ENCODE measurements at places on chromosomes 6 and 20.

GRCh38 chr6:37369321-37370201 is 15.8 kb downstream of the RNF8 start:
- no peak for DNase-seq

DNA sequence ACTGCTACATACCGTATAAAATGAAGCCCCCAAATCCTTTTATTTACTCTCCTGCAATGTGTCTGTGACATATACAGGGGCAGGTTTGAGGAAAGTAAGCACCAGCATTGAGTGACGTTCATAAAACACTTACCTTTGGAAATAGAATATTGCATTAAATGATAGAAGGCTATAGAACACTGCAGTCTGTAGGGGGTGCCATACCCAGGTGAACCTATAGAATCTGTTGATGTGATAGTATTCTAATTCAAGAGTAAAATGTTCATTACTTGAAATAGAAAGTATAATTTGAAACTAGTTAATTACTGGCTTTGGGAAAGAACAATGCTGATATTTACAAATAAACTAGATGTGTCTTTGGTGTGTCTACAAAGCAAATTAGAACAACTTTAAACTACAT is 47.0 kb upstream of the PRL start:
- no peak for DNase-seq

GRCh38 chr6:27562027-27562410 is 89.1 kb upstream of the ZNF184 start:
- DNase-seq, result no peak

GRCh38 chr20:40771848-40772511 is 82.9 kb upstream of the MAFB start:
- DNase-seq, result no peak

DNA sequence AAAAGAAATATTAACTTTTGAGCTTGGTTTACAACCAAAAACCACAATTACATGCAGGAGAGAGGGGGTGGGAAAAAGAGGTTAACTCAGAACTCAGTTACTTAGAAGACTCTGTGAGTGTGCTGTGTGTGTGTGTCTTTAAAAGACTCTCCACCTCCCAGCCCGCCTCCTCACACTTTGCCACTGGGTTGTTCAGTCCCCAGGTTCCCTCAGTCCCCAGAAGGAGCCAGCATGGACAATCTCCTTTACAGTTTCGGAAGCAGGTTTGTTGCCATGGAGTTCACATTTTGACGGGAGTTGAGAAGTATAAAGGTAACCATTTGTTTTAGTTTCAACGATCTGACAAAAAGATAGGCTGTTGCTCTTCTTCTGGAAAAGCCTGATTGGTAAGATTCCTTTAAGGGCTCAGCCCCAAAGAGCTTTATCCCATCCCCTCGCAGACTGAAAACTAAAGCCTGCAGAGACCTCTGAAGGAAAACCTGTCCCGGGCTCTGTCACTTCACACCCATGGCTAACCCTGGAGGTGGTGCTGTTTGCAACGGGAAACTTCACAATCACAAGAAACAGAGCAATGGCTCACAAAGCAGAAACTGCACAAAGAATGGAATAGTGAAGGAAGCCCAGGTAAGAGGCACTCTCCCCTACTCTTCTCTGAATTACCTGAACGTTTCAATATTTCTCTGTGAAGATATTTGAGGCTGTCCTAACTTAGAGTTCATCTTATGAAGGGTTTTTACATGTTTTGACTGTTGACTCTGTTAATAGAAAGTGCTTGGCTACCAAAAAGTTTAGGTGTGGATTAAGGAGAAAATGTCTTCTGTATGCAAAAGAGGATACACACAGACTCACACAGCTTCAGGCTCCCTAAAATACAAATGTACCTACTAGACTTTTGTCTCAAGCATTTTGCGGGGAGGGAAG is at the start of gene SPTLC3:
Gene SPTLC3 (plus strand): TSS at position 212 of the 921 bp plus-strand sequence. CDS start 296 bp downstream, at position 508.
- no peak for DNase-seq

DNA sequence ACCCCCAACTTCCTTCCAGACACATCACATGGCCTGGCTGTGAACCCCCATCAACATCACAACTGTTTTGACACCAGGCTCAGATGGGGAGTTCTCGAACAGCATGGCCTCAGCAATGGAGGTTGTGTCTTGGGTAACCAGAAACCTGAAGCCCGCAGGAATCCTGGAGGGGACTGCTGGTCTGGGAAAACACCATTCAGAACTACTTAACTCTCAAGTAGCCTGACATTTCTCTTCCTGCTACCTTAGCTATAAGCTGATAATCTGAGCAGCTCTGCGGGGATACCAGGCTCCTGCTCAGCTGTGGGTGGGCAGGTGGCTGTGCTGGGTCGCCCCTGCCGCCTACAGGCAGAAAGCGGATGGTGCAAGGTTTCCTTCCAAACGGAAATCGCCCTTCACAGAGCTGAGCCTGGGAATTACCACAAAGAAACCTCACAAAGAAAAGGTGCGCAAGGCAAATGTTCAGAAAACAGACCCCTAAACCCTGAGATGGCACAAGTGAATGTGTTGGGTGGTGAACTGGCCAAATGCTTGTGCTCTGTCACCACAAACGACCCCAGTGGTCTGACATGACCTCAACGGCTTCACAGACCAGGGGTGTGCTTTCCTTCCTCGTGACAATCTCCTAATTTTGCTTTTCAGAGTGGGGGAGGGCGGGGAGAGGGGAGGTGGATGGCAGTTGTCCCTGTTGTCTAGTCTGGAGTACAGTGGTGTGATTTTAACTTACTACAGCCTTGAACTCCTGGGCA is 29.5 kb downstream of the SNX5 start:
- peak; percentile 81 for DNase-seq

DNA sequence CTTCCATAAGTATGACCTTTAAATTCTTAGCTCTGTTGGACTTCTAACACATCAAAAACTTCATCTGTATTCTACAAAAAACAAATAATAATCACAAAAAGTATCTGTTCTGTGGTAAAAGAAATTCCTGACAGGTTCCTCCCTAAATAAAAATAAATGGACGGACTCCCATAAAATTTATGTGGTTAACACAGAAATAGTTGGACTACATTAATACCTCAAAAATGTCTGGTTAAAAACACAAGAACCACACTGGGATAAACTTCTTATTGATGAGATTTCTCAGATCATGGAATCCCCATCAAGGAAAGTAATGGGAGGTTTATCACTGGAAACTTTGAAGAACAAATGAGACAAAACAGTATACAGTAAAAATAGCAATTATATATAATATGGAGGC is 172.4 kb downstream of the MOXD1 start:
- no peak for DNase-seq

- no peak for DNase-seq
Observed at GRCh38 chr20:45993197-45993951, 15.3 kb upstream of the MMP9 start.

DNA sequence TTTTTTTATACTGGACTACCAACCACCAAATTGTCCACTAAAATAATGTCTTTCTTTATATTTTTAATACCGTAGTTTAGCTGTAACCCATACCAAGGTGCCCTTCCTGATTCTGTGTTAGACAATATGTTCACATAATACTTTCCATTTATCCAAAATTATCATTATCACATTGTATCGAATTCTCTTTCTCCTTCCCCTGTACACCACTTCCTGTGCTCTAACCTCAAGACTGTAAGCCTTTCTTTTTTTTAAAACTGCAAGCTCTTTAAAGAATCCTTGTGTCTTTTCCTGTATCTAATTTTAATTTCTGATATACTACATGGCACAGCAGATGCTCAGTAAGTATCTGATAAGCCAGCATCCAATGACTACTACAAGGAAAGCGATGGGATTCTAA is 917.5 kb downstream of the EYS start:
- no peak for DNase-seq

- DNase-seq, result no peak
Observed at GRCh38 chr6:160027931-160028330, 59.0 kb downstream of the IGF2R start.

GRCh38 chr6:129701721-129702455 is 8.1 kb downstream of the ARHGAP18 start:
- DNase-seq, result no peak

GRCh38 chr6:16760516-16761470 is at the start of gene ATXN1:
Gene ATXN1, minus strand, starts transcription at chr6:16761460.
- peak; percentile 51 for DNase-seq

GRCh38 chr6:17066610-17067009 is 35.2 kb upstream of the STMND1 start:
- no peak for DNase-seq

GRCh38 chr6:47377971-47378370 is 68.3 kb upstream of the TNFRSF21 start:
- no peak for DNase-seq

DNA sequence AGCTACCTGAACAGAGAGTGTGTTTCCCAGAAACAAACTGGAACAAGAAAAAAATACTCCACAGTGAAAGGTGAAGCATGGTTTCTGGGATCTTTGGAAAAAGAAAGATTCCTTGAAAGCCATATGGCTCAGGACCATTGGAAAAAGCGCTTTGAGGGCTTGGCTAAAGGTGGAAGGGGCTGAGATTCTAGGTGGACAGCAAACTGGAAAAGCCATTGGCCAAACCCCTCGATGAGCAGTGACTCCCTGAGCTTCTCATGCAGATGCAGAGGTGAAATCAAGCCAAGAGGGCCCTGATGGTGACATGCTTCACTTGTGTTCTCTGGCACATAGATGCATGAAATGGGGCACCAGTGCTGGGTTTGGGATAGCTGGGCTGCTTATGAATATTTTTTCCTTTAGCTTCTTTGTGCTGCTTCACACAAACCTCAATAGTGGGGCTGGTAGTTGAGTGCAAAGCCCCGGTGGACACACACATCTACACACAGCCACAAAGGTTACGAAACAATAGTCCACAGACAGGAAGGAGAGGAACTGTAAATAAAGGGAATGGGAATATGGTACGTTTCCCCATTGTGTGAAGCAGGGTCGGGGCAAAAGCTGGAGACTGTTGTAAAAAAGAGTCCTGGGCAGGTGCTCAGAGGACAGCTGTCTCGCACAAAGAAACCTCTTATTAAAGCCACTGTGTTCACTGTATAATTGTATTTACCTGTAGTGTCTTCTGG is 117.8 kb downstream of the FOXA2 start:
- DNase-seq, result no peak

DNA sequence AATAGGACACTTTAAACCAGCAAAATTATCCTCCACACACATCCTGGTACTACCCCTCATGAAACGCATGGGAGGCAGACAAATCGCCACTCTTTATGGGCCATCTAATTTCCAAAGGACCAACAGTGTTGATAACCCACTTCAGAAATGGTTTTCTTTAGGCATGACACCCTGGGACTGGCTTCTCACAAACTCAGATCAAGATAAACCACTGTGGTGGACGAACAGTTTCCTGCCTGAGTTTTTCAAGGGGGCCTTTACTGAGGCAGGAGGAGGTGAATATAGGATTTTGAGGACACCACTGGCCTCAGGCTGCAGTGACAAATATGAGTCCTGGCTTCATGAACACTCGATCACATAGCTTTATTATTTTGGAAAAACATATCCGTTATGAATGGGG is 26.0 kb downstream of the TRAM2 start:
- DNase-seq, result no peak

GRCh38 chr6:129183681-129184301 is 300.9 kb downstream of the LAMA2 start:
- DNase-seq, result no peak

DNA sequence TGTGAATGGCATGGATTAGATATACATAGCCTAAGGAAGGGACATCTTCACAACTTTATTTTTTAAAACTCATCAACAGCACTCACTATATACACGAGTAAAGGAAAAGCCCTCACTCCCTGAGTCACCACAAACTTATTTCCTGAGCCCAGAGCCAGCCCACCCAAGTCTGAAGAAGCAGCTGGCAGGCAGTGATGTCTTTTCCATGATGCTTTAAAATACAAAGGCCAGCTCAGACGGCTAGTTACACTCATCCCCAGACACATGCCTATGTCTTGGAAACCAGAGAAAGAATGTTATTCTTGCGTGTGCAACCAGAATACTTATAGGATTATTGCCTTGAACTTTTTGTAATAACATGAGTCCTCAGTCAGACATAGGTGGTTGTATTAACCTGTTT is 114.4 kb downstream of the ADGRG6 start:
- DNase-seq, result no peak

DNA sequence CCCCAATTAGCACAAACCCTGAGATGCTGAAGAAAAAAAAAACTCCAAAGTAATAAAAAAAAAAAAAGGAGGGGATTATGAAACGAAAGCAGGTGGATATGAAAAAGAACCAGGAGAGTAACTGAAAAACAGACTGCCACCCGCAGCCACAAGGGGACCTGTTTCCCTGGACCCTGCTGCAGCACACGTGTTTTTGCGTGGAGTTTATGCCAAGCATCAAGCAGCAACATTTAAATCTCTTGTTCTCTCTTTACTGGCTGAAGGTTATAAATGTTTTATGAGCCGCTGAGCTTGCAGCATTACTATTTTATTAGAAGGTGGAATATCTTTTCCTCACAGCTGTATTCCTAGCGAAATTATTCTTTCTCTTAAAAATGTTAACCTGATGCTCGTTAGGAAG is 131.6 kb upstream of the OLIG3 start:
- no peak for DNase-seq

DNA sequence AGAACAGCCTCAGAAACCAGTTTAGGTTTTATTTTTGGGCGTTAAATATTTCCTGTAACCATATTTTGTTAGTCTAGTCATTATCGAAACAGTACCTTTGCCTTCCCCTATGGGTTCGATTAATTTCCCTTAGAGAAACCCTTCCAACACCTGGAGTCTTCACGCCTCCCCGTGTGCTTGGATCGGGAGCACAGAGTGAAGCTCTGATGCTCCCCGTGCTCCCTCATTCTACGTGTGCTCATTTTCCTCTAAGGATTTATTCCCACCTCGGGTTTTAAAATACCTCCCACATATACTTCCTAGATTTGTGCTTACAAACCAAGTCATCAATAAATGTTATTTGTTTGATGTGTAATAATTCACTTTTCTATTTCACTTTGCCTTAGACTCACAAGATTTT is 142.4 kb downstream of the TTLL2 start:
- no peak for DNase-seq

DNA sequence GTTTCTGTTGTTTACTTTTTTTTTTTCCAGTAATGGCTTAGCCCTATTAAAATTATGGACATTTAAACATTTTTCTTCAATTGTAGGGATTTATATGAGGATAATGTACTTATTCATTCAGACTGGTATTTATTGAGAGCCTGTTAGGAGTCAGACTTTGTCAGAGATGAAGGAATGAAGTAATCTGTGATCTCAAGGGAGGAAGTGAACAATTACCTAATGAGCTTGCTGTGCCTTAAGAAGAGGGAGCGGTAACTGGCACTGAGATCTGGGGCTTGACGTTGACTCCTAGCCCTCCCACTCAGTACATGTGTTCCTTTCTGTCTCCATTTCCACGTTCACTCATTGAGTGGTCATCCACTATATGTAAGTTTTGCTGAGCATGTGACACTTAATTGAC is 12.6 kb downstream of the AFDN start:
- no peak for DNase-seq
